ENCODE measurements at places on chromosomes 3 and 15.

- DNase-seq = peak; percentile 15
These were observed 106.6 kb downstream of the LRIG1 start for GRCh38 chr3:66394019-66394752.

GRCh38 chr3:107982165-107982564 is 108.7 kb downstream of the CD47 start:
- no peak for DNase-seq

- no peak for DNase-seq
These were observed 337.1 kb upstream of the LRRFIP2 start for GRCh38 chr3:37511463-37511920.

- DNase-seq = no peak
These were observed 17.8 kb upstream of the TXNRD3 start for GRCh38 chr3:126672741-126673140.

DNA sequence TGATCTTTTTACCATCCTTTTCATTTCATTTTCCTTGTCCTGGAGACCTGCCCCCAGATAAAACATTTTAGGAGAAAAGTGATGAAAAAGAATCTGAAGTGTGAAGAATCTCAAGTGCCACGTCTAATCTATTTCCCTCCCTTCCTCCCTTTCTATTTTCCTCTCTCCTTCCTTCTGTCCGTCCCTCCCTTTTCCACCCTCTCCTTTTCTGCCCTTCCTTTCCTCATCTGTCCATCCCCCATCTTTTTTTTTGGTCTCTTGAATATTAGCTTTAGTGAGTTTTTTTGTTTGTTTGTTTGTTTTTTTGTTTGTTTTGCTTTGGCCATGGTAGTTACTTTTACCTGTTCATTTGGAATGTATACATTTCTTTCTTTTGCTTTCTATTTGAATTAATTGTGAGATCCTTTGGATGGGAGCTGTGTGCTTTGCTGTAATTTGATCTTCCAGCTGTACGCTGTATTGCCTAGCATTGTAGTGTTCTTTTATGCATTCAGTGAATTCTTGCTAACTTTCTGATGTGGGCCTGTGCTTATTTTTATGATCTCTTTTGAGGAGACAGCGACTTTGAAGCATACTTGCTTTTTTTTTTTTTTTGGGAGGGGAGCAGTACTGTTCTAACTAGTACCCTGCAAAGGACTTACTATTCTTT is 19.2 kb downstream of the CDIN1 start:
- no peak for DNase-seq

GRCh38 chr3:150165396-150166094 is 194.8 kb upstream of the PFN2 start:
- DNase-seq = no peak

- DNase-seq = no peak
These were observed 420.9 kb downstream of the LPP start for GRCh38 chr3:188574885-188575284.

DNA sequence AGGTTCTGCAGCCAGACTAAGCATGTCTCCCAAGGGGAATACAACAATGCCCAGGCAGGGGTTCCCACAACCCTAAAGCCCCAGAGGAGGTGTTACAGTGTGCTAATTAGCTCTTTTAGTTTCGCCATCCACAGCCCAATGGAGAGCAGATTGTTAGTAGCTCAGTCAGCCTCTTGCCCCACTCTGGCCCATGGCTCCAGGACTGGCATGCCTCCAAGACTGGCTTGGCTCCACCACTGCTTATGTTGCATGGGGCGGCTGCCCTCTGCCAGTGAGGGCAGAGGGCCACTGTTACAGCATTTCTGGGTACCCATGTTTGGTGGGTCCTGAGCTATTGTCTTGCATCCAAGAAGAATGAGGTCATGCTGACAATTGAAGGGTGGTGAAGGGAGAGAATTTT is 231.1 kb upstream of the MDFIC2 start:
- DNase-seq = no peak

GRCh38 chr3:122926322-122926721 is 101.2 kb downstream of the SEMA5B start:
- no peak for DNase-seq

GRCh38 chr3:71176366-71176765 is 407.2 kb downstream of the FOXP1 start:
- DNase-seq = no peak

DNA sequence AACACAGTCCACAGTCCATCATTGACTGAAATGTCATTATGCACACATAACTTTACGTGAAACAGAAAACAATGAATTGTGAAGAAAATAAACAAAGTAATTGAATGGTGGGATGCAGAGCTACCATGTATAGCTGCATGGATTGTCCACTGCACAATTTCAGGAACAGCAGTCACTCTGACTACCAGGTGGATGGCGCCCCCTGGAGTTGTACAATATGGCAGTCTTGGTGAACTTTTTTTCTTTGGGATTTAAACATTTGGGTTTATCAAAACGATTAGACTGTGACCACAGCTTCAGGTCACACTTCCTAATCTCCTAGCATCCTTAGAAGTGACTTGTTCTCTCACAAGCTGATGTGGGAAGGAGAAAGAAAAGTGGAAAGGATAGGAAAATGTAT is 48.9 kb upstream of the TCF12 start:
- DNase-seq = no peak

DNA sequence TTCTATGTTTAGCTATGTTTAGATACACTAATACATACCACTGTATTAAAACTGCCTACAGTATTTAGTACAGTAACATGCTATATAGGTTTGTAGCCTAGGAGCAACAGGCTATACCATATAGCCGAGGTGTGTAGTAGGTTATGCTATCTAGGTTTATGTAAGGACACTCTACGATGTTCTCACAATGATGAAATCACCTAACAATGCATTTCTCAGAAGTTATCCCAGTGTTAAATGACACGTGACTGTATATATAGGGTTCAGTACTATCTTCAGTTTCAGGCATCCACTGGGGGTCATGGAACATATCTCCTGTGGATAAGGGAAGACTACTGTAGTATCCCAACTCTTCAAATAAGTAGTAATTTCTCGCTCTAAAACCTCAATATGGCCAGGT is 97.4 kb downstream of the TMCC1 start:
- no peak for DNase-seq

- no peak for DNase-seq
These were observed 160.8 kb downstream of the SATB1 start for GRCh38 chr3:18264361-18264760.

DNA sequence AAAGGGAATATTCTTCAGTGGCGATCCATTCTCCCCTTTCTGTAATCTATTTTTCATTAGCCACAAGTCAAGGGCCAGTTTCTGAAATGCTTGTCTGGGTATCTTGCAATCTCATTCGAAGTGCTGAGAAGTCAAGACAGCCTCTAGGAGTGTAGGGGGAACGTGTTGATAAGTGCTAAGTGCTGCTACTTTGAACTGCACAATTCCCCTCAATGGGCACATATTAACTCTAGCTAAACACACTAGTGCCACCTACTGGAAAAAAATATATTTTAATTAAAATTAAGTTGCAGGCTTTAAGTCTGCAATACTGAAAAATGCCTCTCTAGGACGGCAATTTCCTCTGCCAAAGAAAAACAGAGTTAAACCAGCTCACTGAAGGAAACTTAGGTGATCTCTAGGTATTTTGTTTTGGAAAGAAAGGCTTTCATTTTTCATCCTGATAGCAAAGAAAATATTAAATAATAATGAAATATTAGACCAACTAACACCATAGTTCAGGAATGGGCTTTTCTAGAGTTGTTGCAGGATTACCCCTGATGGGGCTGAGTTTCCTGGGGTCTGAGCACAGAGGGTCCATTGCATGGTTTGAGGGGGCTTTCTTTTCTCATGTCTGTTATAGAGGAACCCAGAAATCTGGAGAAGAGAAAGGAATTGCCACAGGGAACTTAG is 181.9 kb upstream of the KBTBD8 start:
- no peak for DNase-seq

DNA sequence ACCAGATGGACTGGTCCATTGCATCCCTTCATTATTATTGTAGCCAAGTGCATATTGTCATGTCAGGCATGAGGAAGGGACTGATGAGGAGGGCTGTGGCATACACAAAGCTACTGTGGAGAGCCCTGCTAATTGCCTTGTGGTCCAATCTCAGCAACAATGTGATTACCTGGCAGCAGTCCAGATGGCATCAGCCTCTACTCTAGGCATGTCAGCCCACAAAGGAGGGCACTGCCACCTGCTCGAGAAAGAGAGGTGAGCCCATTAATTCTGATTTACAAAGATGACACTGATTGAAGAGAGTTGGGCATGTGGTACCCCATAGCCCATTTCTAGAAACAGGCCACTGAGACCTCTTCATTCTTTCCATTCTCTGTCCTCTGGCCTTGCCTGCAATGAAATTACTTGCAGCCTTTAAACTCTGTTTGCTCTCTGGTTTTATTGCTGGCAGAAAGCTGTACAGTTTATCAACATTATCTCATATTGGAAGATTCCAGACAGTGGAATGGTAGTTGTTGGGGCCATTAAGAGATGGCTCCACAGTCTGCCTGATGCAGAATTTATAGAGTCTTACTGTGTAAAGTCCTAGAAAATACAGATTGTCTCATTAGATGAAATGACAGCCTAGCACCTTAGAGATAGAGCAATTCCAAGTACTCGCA is 307.7 kb downstream of the ARPP21 start:
- no peak for DNase-seq

DNA sequence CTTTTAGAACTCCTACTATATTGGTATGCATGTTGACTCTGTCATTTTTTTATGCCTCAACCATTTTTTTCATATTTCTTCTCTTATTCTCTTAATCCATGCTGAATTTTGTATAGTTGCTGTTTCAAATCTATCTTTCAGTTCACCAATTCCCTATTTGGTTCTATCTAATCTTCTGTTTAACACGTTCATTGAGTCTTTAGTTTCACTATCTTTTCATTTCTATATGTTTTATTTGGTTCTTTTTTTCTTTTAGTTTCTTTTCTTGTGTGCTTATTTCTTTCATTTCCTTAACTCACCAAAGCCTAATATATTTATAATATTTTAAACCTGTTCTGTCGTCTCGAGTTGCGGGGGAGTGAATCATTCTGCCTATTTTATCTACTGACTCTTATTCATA is 8.0 kb downstream of the AQP9 start:
- DNase-seq = no peak

DNA sequence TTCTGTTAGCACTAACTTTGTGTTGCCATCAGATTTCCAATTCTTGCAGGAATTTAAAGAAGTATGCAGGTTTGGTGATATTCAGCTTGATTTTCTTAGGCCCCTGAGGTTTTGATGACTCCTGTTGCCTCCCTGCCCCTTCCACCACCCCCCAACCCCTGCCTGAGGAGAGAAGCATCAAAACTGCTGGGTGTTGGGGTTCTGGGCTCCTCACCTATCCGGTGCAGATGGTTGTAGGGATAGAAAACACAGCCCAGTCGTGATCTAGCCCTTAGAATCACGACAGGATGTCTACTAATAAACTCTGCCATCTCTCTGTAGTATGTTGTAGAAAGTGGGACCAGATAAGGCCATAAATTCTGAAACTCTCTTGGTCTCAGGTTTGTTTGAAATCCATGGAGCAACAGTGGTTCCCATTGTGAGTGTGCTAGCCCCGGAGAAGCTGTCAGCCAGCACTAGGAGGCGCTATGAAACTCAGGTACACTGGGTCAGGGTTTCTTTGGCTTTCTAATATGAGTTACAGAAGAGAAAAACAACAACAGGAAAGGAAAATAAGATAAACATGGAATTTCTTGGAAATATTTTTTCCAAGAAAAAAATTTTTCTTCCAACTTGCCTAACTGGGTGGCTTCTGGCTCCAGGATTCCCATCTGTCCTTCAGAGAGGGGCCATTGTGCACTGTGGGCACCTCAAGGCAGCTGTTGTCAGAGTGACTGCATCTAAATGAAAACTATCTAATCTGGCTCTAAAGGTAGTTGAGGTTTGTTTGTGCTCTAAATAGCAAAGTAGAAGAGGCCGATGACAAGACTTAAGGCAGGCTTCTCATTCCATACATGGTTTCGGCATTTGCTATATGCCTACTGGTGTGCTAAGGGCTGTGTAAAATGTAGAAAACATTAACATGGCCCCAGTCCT is 8.7 kb downstream of the SRP14 start:
- no peak for DNase-seq

GRCh38 chr3:169965562-169966427 is 812 bp upstream of the SEC62 start:
- no peak for DNase-seq

GRCh38 chr3:55882006-55882405 is 394.9 kb upstream of the WNT5A start:
- no peak for DNase-seq

DNA sequence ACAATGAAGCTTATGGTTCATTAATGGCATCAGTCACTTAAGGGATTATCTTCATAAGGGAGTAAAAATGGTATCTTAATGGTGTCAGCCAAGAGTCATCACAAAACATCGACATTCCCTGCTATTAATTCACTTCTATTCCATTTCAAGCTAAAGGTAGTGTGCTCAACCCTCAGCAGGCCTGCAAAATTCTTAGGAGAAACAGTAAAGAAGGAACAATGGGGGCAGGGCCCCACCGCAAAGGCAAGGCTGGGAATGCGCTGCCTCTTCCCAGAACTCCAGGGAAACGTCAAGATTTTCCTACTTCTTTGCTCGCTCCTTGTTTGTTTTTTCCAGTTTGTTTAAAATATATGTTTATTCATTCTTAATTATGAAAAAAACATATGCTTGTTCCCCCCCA is 187.3 kb upstream of the TSC22D2 start:
- DNase-seq = no peak

- no peak for DNase-seq
These were observed 33.7 kb downstream of the CRTC3 start for GRCh38 chr15:90563463-90563862.

DNA sequence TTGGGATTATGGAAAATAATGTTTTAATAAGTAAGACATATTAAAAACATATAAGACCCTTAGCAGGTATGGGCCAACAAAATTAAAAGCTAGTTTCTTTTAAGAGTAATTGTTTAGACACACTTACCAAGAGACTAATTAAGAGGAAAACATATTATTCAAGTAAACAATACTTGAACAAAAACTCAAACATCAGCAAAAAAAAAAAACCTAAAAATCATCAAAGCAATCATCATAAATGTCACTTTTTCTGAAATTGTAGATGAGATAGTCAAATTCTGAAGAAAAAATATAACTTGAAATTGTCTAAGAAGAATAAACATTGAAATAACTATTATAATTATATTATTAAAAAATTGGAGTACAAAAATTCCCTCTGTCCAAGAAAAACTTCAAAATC is 1318.2 kb downstream of the ZPLD1 start:
- no peak for DNase-seq

All from activated T-helper 9 cell treated with anti-CD3 and anti-CD28 coated beads, Interleukin-2, amount 50 U/mL, for 16 hours (primary cell).